Nephron progenitor cell (in vitro differentiated cells): ENCODE measurements at places on chromosomes 2 and 18.
A peak's percentile ranks its signal among the peaks of the same experiment; 100 is the strongest.

GRCh38 chr2:88146590-88146989 lies 18.7 kb upstream of the FABP1 start:
- H3K4me1 ChIP-seq = no peaks in the 10 kb centered on the region
- H3K27me3 ChIP-seq = peaks cover 22% of the 10 kb centered on the region
- no peak for DNase-seq
- no peak overlapping the region for H3K4me3 ChIP-seq

GRCh38 chr2:17879137-17879912 lies 858 bp downstream of the KCNS3 start:
- no peaks in the 10 kb centered on the region for H3K36me3 ChIP-seq
- no peak overlapping the region for H3K27ac ChIP-seq
- H3K4me1 ChIP-seq = peaks cover 20% of the 10 kb centered on the region
- H3K4me3 ChIP-seq = peak overlapping the region; percentile 87
- DNase-seq = peak; percentile 74

GRCh38 chr2:150147889-150148683 lies 339.4 kb downstream of the RND3 start:
- no peaks in the 10 kb centered on the region for H3K4me1 ChIP-seq
- H3K27me3 ChIP-seq = peaks cover under 1% of the 10 kb centered on the region
- H3K36me3 ChIP-seq = peaks cover 11% of the 10 kb centered on the region
- no peak overlapping the region for H3K27ac ChIP-seq
- DNase-seq = no peak
- no peak overlapping the region for H3K4me3 ChIP-seq

DNA sequence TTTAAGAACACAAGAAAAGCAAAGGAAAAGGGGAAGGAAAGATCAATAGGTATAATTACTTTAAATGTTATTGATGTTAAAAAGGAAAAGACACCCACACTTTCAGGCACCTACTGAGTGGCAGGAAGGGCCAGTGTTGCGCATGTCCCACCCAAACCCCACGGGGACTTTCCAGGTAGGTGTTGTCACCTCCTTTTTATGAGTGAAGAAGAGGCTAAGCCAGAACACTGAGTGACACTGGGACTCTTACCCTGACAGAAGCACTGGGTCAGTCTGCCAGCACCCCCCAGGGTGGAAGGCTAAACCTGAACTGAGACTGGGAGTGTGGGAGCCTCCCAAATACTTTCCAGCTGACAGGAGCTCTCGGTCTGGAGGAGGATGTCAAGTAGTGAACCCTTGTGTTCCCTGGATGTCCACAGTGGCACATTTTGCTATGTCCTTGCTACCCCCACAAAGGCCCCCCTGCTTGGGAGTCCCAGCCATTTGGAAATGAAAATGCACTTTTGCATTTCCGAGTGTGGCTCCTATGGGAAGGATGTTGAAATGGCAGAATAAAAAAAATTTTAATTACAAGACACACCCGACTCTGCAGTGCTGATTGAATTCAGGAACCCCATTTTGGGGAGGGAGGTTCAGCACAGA lies 90.9 kb upstream of the SMAD2 start:
- no peaks in the 10 kb centered on the region for H3K36me3 ChIP-seq
- H3K27ac ChIP-seq = no peak overlapping the region
- peaks cover 24% of the 10 kb centered on the region for H3K27me3 ChIP-seq
- H3K4me3 ChIP-seq = no peak overlapping the region

DNA sequence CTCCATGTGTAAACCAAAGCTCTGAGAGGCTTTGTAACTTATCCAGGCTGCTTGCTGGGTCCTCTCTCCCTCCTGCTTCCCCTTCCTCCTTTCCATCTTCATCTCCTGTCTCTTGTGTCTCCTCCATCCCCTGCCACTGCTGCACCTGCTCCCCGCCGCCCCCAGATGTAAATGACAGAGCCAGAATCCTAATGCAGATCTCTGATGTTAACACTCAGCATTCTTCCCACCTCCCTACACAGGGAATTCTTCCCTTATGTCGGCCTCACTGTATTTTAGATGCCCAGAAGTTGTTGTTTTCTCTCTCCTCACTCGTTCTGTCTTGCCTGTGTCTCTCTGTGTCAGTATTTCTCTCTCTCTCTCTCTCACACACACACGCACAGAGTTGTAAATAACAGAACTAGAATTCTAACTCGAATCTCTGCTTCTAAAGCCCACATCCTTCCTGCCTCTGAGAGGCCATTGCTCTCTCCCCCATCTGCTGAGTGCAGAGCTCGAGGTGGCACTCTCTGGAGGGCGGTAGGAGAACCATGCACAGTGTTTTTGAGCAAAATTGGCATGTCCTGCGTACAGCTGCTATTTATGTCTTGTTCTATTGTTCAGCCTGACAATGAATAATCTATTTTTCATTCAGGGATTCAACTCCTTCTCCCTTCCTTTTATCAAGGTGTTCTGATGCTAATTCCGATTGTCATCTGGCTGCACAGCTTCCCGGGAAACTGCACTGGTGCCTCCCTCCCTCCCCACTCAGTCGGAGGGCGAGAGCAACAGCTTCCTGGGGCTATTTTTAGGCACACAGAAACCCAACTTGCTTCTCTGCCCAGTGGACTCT lies 219.9 kb downstream of the SH3RF3 start:
- no peak for DNase-seq

DNA sequence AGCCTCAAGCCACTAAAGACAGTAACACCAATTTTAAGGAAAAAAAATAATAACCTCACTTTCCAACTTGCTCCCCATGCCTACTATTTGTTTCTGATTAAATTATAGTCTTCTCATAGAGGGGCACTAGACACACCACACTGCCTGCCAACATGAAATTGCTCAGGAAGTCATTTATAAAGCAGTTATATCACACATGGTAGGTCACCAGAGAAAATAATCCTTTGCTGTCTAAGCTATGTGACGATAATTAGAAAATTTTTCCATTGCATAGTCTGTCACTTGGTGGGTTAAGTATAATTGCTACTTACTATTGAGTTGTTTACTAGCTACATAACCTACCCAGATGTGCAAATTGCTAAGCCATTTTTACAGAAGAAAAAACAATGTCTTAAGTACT lies 85.2 kb downstream of the INO80D start:
- no peak overlapping the region for H3K27ac ChIP-seq
- H3K4me3 ChIP-seq = no peak overlapping the region
- H3K36me3 ChIP-seq = peaks cover 27% of the 10 kb centered on the region
- H3K4me1 ChIP-seq = peaks cover 3% of the 10 kb centered on the region
- no peaks in the 10 kb centered on the region for H3K27me3 ChIP-seq

DNA sequence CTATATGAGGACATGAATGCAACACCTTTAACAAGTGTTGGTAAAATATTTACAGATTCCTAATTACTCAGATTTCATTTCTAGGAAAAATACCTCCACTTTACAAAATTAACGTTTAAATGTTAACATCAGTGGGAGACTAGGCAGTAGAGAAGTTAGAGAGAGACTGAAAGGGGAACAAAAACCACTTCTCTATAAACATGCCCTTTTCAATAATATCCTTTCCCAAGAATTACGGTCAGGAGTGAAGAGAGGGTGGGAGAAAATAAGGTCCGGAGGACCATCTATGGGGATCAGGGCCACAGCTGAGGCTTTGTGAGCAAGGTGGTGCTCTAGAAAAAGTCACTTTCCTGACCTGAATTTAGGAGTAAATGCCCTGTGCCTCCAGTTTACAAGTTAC lies 65.3 kb upstream of the WIPF1 start:
- peaks cover 21% of the 10 kb centered on the region for H3K4me1 ChIP-seq
- no peak overlapping the region for H3K4me3 ChIP-seq
- H3K27me3 ChIP-seq = no peaks in the 10 kb centered on the region
- no peak for DNase-seq
- peaks cover 28% of the 10 kb centered on the region for H3K36me3 ChIP-seq
- H3K27ac ChIP-seq = peak overlapping the region; percentile 72

DNA sequence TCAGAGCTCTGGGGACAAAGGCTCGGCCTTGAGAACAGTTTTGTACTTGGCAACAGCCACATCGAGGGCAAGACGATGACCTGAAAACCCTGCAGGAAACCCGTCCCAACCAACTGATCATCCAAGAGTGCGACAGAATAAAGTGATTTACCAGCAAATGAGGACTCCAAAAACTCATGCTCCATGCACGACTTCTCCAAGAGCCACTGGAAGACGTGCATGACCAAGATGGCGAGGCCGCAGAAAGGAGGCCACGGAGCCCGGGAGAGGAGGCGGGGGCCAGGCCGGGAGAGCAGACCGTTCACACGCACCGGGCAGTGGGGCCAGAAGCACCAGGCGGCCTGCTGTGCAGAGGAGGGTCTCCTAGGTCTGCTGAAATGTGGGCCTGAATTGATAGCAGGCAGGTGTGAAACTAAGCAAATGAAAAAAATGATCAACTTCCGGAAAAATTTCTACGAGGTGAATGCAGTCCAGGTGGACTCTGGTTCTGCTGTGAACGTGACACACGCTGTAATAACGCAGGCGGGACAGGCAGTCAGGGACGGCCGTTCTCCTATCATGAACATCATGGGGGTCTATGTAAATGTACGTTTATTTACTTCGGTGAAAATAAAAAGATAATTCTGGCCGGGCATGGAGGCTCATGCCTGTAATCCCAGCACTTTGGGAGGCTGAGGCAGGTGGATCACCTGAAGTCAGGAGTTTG lies 252.2 kb downstream of the HDAC4 start:
- peak overlapping the region; percentile 84 for H3K27ac ChIP-seq
- peaks cover 11% of the 10 kb centered on the region for H3K4me1 ChIP-seq
- H3K36me3 ChIP-seq = peaks cover 34% of the 10 kb centered on the region
- H3K4me3 ChIP-seq = no peak overlapping the region

GRCh38 chr18:25678221-25678620 lies 326.3 kb upstream of the ZNF521 start:
- H3K27me3 ChIP-seq = peaks cover 3% of the 10 kb centered on the region
- no peak overlapping the region for H3K4me3 ChIP-seq
- H3K4me1 ChIP-seq = peaks cover 6% of the 10 kb centered on the region
- H3K36me3 ChIP-seq = no peaks in the 10 kb centered on the region

- DNase-seq = no peak
- no peaks in the 10 kb centered on the region for H3K4me1 ChIP-seq
- H3K4me3 ChIP-seq = no peak overlapping the region
- H3K36me3 ChIP-seq = no peaks in the 10 kb centered on the region
- H3K27ac ChIP-seq = no peak overlapping the region
These were observed 601.5 kb upstream of the FANCL start for GRCh38 chr2:58842501-58843155.

DNA sequence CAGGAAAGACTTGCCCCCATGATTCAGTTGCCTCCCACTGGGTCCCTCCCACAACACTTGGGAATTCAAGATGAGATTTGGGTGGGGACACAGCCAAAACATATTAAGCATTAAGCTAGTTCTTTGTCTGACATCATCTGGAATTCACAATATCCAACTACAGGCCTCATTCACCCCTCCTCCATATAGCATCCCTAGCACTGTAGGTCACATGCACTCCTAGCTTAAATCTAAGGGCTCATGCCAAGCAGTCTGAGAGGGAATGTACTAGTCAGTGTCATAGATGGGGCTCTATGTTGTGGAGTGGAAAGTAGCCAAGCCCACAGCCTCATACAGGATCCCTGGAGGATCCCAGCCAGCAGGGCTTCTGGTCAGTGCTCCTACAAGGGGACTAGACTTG lies 92.1 kb downstream of the IRS1 start:
- no peaks in the 10 kb centered on the region for H3K36me3 ChIP-seq
- no peak overlapping the region for H3K27ac ChIP-seq
- no peak overlapping the region for H3K4me3 ChIP-seq
- H3K4me1 ChIP-seq = peaks cover 11% of the 10 kb centered on the region

GRCh38 chr2:172555272-172555521 lies 693 bp upstream of the PDK1 start:
- H3K27ac ChIP-seq = peak overlapping the region; percentile 99
- DNase-seq = no peak
- H3K4me3 ChIP-seq = peak overlapping the region; percentile 95
- peaks cover 54% of the 10 kb centered on the region for H3K4me1 ChIP-seq

- peaks cover 19% of the 10 kb centered on the region for H3K36me3 ChIP-seq
- no peak overlapping the region for H3K4me3 ChIP-seq
- no peak overlapping the region for H3K27ac ChIP-seq
- H3K27me3 ChIP-seq = no peaks in the 10 kb centered on the region
These were observed 43.2 kb downstream of the CYB5A start for GRCh38 chr18:74248595-74248994.

DNA sequence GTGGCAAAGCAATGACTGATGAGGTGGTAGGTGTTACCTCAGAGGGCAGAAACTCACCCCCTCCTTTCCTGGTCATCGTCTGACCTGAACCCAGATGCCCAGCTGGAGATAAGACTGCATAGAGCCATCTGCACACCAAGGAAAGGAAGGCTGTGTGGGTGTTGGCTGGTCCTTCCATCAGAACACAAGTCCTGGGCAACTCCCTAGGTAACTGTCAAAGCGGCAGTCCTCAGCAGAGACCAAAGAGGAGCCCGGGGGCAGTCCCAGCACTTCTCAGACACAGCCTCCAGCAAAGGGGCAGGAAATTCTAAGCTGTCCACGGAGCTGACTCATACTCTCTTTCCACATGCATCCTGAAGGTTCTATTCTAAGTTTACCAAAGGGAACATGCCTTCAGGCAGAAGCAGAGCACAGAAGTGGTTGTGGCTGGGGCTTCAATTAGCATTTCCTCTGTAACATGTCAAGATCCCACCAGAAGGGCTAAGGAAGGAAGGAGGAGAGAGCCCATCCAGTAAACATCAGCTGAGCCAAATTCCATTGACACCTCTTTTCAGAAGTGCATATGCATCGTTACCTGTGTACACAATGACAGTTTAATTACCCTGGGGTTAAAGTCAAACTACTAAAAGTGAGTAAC lies 54.7 kb downstream of the SPRED2 start:
- peaks cover 61% of the 10 kb centered on the region for H3K4me1 ChIP-seq
- no peak for DNase-seq
- peaks cover 23% of the 10 kb centered on the region for H3K36me3 ChIP-seq
- no peak overlapping the region for H3K4me3 ChIP-seq
- no peak overlapping the region for H3K27ac ChIP-seq

DNA sequence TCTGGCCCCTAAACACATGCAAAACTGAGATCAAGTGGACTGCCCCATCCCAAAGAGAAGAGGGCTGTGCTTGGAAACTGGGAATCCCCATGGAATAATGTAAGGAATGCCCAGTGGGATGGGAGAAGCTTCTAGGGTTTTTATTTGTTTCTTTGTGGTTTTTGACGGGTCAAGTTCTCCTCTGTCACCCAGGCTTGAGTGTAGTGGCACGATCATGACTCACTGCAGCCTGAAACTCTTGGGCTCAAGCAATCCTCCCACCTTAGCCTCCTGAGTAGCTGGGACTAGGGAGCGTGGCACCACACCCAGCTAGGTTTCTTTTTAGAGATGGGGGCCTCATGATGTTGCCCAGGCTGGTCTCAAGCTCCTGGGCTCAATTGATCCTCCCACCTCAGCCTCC lies 101.7 kb upstream of the ZSWIM2 start:
- DNase-seq = no peak
- H3K27ac ChIP-seq = no peak overlapping the region
- no peaks in the 10 kb centered on the region for H3K36me3 ChIP-seq
- peaks cover 3% of the 10 kb centered on the region for H3K27me3 ChIP-seq
- no peak overlapping the region for H3K4me3 ChIP-seq
- H3K4me1 ChIP-seq = no peaks in the 10 kb centered on the region

GRCh38 chr2:170862286-170862902 lies 45.7 kb downstream of the GAD1 start:
- no peak overlapping the region for H3K4me3 ChIP-seq
- peaks cover 25% of the 10 kb centered on the region for H3K36me3 ChIP-seq
- DNase-seq = no peak
- H3K4me1 ChIP-seq = no peaks in the 10 kb centered on the region
- H3K27me3 ChIP-seq = peaks cover 2% of the 10 kb centered on the region
- no peak overlapping the region for H3K27ac ChIP-seq

GRCh38 chr18:66931010-66931409 lies 327.1 kb upstream of the CDH19 start:
- no peak for DNase-seq
- H3K4me3 ChIP-seq = no peak overlapping the region
- no peaks in the 10 kb centered on the region for H3K4me1 ChIP-seq
- H3K36me3 ChIP-seq = no peaks in the 10 kb centered on the region
- H3K27me3 ChIP-seq = no peaks in the 10 kb centered on the region
- no peak overlapping the region for H3K27ac ChIP-seq

- peaks cover 29% of the 10 kb centered on the region for H3K36me3 ChIP-seq
- peaks cover 46% of the 10 kb centered on the region for H3K4me1 ChIP-seq
- peak; percentile 71 for DNase-seq
- H3K4me3 ChIP-seq = peak overlapping the region; percentile 98
These were observed 467 bp downstream of the PUM2 start for GRCh38 chr2:20350041-20350712.
